Activated CD4-positive, alpha-beta memory T cell treated with anti-CD3 and anti-CD28 coated beads, Interleukin-2, amount 10 ng/mL, durations not matched to agents 7 days and 5 days (primary cell): ENCODE measurements at places on chromosomes 5 and 9. TPM values are rescaled to one million over a fixed set of nuclear protein-coding genes. Genes with fewer than 3 reads are reported as not detected.

DNA sequence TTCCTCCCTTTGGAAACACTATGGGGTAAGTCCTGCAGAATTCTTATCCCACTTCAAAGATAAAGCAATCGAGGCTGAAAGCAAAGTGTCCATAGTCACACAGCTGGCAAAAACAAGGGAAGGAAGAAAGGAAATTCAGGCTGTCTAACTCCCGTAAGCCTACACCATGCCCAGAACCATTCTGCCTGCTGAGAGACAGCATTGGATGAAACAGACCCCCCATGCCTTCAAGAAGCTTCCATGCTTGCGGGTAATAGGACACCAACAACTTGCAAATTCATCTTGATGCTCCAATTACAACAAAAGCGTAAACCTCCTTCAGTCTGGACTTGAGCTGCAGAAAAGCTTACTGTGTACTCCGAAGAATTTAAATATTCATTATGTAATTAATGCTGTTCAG is 181.1 kb upstream of the WWC1 start:
- no peak overlapping the region for H3K27ac ChIP-seq
- H3K27me3 ChIP-seq: peaks cover 10% of the 10 kb centered on the region
- no peaks in the 10 kb centered on the region for H3K4me1 ChIP-seq
- DNase-seq: no peak
- no peak overlapping the region for H3K4me3 ChIP-seq

GRCh38 chr9:128940271-128940921 is 7.0 kb downstream of the DOLK start:
- no peaks in the 10 kb centered on the region for H3K4me1 ChIP-seq
- H3K4me3 ChIP-seq: no peak overlapping the region
- H3K27ac ChIP-seq: no peak overlapping the region
- no peak for DNase-seq
- H3K36me3 ChIP-seq: no peaks in the 10 kb centered on the region
- no peaks in the 10 kb centered on the region for H3K27me3 ChIP-seq

DNA sequence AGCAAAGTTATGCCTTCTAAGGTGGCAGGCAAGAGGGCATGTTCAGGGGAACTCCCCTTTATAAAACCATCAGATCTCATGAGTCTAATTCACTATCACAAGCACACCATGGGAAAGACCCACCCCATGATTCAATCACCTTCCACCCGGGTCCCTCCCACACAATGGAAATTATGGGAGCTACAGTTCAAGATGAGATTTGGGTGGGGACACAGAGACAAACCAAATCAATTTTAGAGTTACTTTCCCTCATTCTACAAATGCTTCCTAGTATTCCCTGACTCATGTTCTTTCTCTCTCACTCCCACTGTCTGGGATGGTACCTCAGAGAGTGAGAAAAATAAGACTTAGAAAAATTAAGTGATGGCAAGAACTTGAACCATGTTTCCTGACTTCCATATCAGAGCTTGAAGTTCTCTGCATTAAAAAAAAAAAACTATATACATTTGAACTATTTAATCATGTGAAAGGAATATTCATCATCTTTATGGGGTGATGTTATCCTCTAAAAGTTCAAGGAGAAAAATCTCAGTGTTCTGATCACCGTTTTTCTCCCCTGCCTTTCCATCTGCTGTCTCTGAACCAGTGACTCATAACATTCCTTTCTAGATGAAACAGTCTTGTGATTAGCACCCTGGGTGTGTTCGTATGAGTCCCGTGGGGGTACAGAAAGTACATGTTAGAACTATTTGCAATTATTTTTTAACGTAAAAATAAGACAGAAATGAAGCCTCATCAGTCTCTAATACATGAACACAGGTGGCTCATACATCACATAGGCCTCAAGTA is 282.9 kb downstream of the SLF1 start:
- peaks cover 3% of the 10 kb centered on the region for H3K27me3 ChIP-seq
- H3K36me3 ChIP-seq: no peaks in the 10 kb centered on the region
- no peaks in the 10 kb centered on the region for H3K4me1 ChIP-seq
- DNase-seq: no peak

The ENTREP1 gene
- total RNA-seq: not detected

- no peaks in the 10 kb centered on the region for H3K4me1 ChIP-seq
- DNase-seq: no peak
- peaks cover 16% of the 10 kb centered on the region for H3K27me3 ChIP-seq
- no peak overlapping the region for H3K27ac ChIP-seq
Observed at GRCh38 chr5:77560677-77561263, 68.7 kb upstream of the WDR41 start.

The IFNA2 gene
- not detected for total RNA-seq

The BARX1 gene
- 0.28 TPM for total RNA-seq

- H3K4me1 ChIP-seq: no peaks in the 10 kb centered on the region
- H3K27me3 ChIP-seq: peaks cover 7% of the 10 kb centered on the region
- no peaks in the 10 kb centered on the region for H3K36me3 ChIP-seq
- DNase-seq: no peak
- H3K27ac ChIP-seq: no peak overlapping the region
Observed at GRCh38 chr5:174324680-174325079, 279.2 kb downstream of the NSG2 start.

The AQP3 gene
- 167 TPM for total RNA-seq
